ENCODE measurements at places on chromosomes 16 and 17. TPM values are rescaled to one million over a fixed set of nuclear protein-coding genes. Genes with fewer than 3 reads are reported as not detected.

DNA sequence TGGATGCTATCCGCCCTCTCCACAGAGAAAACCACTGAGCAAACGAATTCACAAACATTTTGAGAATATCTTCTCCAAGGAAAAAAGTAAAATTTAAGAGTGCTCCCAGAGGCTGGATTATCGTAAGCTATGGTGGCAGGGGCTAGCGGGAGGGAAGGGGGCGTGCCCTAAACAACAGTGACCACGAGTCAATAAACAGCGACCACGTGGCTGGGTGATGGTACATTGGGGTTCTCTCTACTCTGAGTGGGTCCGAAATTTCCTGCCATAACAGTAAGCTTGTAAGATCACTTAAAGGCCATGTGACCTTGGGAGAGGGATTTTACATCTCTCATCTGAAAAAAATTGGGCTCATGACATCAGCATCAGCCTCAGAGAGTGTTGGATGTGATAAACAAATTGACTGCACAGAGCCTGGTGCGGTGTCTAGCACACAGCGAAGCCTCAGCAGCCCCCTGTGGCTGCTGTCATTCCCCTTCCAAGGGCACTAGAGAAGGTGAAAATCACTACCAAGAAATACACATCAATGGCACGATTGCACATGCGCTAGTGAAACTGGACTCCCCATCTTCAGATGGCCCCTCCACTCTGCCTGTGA lies 213.2 kb downstream of the XYLT1 start:
- no peak for DNase-seq

The HOXB9 gene
- not detected for total RNA-seq

DNA sequence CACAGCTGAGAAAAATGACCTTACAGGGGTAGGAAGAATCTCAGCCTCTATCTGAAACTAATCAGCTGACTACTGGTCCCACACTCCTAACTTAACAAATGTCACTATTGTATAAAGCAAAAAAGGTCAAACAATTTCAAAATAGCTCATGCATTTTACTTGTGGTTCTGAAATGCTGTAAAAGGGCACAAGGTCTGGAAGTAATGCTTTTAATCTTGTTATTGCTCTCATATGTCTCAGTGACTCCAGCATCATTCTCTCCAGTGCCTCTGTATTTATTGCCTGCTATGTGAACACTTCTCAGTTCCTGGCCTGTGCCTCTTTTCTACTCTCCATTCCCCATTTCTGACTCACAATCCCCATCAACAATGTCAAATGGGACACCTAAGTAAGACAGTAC lies 937.7 kb downstream of the CDH11 start:
- no peak for DNase-seq

- no peak for DNase-seq
These were observed 62.0 kb downstream of the GAS7 start for GRCh38 chr17:10136258-10136981.

The SLC25A10 gene
- 7.0 TPM for total RNA-seq

DNA sequence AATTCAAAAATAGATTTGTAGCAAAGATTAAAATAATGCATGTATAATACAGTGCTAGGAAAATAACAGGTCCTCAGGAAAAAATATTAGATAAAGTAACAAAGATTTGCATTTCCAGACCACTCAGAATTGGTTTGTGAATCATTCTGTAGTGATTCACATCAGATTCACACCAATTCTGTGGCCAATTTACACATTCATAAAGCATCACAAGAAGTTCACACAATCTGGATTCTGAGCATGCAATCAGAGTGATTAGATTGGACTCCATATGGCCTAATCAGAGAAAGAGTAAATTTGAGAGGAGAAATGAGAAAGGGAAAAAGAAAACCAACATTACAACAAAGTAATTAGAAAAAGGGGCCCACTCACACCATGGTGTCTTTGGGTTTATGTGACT lies 36.0 kb upstream of the SLC47A1 start:
- no peak for DNase-seq
